SK-N-SH (cell line): ENCODE measurements at places on chromosomes 7 and 10.
A peak's percentile ranks its signal among the peaks of the same experiment; 100 is the strongest.

GRCh38 chr7:23472046-23472445 is 1.8 kb upstream of the IGF2BP3 start:
- no peak for DNase-seq

- no peak for DNase-seq
These were observed 36.3 kb downstream of the PYROXD2 start for GRCh38 chr10:98378722-98379121.

GRCh38 chr10:25113191-25114035 is 61.4 kb upstream of the GPR158 start:
- peak; percentile 61 for DNase-seq

DNA sequence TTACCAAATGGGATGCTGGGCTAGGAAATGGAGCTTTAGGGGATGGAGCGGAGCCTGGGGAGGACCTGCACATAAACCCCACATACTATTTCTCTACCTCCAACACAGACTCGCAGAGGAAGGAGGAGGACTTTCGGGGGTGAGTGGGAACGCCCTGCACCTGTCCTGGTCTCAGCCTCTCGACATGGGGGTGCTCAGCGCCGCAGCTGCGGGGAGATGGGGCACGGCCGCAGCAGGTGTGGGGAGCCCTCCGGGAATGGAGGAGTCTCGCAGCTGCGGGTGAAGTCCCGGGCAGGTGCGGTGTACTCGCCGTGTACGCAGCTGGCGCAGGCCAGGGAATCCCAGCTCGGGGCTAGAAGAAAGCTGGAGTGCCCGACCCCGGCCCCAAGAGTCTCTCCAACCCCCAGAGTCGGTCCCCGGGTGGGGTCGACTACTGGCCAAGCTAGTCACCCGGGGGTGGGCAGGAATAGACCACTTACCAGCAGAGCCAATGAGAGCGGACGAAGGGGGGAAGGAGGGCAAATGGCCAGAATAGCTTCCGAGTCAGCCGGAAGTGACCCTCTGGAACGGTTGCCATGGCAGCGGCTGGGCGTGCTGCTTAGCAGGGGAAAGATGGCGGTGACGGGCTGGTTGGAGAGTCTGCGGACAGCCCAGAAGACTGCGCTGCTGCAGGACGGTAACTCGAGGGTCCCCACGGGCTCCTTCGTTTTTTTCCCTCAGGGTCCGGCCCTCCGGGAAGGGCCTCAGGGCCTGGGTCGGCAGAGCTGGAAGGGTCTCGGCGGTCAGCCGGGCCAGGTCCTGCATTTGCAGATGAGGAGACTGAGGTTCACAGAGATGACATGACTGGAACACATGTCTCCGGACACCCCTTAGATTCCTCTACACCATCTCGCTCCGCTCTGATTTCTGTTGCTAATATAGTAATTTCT is at the start of the genes DPCD and POLL:
Gene DPCD, plus strand, starts transcription at position 597 of the 929 bp plus-strand sequence. Its CDS starts 16 bp downstream, at position 613.
Gene POLL, minus strand, starts transcription at position 533 of the 929 bp plus-strand sequence. CDS start 897 bp downstream, outside the sequence.
- peak; percentile 97 for DNase-seq

GRCh38 chr7:67918158-67918557 is 921.5 kb downstream of the TYW1 start:
- DNase-seq: no peak

GRCh38 chr7:26777385-26777784 is 87.0 kb downstream of the SKAP2 start:
- peak; percentile 35 for DNase-seq

DNA sequence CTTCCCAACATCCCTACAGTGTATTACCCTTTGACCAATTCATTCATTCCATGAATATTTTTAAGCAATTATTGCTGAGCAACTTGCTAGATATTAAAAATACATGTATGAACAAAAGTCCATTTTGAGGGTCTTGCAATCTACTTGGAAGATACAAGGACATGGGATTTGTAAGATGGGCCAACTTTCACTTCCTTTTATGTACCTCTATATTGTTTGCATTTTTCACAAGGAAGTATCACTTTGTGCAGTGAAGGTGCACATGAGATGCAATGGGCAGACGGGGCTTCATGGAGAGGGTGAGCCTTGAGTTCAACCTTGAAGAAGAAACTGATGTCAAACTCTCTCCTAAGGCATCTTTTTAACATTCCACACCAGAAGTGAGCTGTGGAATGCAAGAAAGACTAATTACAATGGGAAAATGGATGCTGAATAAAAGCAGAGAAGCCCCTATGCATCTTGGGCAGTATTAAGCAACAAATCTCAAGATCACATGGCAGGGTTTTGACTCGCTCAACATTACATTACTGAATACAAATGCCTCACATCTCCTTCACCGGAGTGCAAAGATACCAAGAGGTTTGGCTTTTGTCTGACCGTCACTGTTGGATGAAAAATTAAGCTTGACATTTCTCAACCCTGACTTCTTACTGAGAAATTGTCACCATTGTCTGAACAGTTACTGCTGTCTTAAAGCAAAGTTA is 341.5 kb downstream of the ELMO1 start:
- no peak for DNase-seq

DNA sequence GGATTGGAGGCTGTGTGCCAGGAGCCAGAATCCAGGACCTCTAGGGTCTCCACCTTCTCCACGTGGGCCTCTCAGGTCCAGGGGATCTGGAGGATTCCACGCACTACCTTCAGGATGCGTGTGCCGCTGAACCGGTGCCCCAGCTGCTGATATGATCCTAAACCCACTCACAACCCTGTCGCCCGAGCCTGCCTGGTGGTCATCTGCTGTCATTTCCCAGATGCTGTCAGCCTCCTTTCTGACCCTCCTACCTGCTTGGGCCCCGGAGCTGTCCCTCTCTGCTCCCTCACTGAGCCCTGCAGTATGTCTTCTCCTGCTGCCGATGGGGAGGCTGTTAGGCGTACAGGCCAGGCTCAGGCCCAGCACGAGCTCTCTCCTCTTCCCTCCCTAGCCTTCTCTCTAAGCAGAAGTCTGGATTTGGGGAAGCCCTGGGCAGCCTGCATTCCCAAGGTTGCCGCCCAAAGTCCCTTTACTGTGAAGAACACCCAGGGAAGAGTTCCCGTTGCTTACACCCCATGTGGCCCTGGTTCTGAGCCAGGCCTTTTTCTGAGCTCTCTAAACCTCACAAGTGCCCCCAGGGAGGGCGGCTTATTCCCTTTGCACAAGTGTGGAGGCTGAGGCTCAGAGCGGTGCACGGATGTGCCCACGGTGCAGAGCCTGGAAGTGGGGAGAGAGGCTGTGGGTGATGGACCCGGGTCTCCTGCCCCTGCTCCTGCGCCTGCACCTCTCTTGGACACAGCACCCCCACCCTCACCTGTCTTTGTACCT is 30.8 kb upstream of the ZNF488 start:
- no peak for DNase-seq

DNA sequence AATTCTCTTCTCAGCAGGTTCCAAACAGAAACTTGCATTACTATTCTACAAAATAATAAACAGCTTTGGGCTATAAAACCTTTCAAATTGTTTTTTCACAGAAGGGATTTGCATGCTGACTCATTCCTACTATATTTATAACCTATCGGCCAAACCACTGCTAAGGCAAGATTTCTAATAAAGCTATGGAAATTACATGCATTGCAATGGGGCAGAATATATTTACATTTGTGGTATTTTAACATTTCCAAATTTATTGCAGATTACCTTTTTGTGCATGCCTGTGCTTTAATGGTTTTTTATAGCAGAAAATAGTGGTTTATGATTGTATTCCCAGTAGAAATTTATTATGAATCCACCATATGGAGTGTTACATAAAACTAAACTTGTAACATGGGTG is 69.0 kb upstream of the NPVF start:
- no peak for DNase-seq

DNA sequence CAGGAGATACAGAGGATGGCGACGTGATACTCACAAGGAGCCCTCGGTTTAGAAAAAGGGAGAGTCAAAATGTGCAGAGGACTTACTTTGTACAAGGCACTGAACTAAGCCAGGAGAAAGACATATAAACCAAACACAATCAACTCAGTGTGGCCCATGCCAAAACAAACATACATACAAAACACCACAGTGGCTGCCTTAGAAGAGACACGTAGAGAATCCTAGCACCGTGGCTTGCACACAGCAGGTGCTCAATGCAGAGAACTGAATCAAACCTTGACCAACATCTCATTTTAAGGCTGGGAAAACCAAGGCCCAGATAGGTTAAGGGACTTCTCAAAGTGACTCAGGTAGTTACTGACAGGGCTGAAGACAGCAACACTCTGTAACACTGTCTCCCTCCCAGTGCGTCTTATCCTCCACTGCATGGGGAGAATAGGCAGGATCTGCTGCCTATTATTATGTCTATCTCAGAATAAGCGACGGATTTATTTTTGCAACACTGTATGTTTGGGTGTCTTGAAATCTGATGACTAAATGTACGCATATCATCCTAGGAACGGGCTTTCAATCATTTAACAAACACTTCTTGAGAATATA is 11.0 kb downstream of the SORBS1 start:
- no peak for DNase-seq

GRCh38 chr10:24231200-24231599 is 22.3 kb downstream of the KIAA1217 start:
- DNase-seq: no peak

DNA sequence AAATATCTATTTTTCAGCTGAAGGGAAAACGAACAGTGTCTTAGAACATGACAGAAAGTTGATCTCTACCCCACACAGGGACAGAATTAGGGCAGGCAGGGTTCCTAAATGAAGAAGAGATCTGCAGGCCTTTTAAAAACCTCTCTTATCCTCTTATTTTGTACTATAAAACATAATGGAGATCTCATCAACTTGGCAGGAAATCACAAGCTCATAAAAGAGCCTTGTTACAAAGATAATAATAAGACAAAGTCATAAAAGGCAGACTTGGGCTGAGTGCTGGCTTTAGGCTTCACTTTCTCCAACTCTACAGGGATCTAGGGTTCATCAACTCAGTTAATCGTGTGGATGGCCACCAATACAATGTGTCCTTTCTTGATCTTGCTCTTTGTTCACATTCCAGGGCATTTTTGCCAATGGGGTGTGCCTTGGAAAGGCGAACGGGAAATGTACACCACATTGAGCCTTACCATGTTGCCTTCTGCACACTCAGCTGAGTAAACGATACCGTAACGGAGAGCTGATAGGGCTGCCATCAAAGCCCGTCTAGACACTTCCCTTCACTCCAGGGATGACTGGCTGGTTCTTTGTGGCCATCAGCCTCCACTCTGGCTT is 7.1 kb upstream of the TEX36 start:
- DNase-seq: no peak

DNA sequence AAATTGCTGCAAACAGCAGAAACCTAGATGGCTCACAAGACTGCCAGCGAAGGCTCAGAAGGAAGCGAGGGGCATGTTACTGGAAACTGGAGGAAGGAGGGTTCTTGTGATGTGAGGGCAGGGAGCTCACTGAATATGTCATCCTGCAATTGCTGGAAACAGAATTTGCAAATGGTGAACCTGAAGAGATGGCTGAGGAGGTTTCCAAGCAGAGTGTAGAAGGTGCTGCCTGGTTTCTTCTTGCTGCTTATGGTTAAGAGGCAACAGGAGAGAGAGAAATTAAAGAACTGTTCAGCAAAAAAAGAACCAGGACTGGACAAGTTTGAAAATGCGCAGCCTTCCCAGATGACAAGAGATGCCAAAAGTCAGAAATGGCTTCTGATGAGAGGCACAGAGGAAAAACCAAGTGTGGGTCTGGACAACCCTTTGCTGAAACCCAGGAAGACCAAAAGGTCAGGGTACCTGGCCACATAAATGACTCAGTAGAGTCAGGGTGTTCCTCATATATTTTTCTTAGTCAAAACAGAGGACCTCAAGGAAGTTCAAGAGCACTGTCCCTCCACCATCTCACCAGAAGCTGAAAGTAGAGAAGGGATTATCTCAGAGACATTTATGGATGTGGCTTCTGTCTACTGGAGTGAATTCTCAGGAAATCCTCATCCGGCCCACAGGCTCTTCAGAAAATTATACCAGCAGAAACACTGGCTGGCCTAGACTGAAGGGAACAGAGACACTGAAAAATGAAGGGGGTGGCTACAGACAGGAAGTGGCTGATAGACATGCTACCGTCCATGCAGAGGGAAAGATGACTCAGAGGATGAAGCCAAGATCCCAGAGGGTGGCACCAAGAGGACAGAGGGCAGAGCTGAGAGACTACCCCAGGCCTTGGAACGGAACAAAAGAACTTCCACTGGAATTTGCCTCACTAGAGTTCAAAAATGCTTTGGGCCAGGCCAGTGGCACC is 10.1 kb downstream of the PAPOLB start:
- no peak for DNase-seq

GRCh38 chr7:159027789-159028507 is 116.7 kb downstream of the VIPR2 start:
- no peak for DNase-seq

DNA sequence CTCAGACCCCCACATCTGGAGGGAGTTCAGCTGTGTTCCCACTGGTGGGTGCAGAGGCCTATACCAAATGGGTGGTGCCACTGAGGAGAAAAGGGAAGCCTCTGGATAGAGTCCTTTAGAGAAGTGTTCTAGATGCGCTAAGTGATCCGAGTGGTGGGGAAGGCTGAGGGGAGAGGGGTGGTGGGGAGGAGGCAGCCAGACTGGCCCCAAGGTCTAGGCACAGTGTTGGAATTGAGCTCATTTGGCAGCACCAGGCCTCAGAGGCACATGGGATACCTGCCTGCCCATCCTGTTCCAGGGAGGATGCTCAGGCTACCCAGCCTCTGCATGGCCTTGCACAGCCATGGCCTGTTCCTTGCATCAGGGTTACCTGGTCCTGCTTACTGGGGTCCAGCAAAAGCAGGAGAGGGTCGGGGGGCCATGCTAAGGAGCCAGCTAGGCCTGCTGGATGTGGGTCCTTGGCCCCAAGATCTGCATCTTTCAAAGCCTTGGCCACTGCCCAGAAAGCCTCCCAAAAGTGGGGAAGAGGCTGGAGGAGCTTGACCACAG is 99.6 kb downstream of the NEURL1 start:
- no peak for DNase-seq

DNA sequence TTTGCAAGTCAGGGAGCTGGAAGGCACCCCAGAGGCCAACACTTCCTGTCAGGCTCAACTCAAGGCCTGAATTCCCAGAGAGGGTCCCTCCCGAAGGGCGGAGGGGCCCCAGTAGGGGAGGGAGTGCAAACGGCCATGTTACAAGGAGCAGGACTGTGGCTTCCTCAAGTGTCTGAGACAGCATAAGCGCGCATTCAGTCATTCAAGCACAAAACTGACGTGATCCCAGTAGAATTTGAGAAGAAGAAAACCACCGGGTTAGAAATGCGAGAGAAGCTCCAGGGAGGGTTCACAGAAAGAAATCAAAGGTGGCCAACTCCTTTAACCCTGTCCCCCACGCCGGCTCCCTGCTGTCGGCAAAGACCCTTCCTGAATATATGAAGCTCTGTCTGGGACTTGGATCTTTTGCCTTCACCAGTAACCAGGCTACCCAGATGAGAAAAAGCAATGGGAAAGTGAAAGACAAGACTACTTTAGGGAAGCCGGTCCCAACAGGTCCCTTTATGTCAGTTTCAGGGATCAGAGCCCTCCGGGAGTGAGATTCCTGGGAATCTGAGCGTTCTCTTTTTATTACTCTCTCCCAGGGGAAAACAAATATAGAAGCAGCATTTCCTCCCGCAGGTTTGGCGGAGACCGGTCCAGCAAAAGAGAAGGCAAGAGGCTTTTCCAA is 1.3 kb downstream of the AFAP1L2 start:
- no peak for DNase-seq

DNA sequence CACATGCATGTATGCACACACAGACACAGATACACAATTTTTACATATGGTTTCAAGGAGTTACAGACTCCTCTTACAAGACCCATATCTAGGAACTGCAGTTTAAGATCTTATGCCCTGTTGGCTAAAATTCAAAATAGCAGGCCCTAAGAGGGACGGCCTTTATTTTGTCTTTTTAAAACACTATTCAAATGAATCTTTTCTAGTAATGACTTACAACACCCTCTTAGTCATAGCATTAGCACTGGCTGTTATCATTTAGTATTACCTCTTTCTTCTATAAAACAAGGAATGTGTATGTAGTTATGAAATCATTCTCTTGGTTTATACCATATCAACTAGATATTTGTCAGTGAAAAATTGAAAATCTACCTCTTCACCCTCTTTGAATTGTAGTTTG is 15.3 kb downstream of the PAPSS2 start:
- DNase-seq: no peak
